CD4-positive, alpha-beta T cell (primary cell): ENCODE measurements at places on chromosomes 12 and 14.

DNA sequence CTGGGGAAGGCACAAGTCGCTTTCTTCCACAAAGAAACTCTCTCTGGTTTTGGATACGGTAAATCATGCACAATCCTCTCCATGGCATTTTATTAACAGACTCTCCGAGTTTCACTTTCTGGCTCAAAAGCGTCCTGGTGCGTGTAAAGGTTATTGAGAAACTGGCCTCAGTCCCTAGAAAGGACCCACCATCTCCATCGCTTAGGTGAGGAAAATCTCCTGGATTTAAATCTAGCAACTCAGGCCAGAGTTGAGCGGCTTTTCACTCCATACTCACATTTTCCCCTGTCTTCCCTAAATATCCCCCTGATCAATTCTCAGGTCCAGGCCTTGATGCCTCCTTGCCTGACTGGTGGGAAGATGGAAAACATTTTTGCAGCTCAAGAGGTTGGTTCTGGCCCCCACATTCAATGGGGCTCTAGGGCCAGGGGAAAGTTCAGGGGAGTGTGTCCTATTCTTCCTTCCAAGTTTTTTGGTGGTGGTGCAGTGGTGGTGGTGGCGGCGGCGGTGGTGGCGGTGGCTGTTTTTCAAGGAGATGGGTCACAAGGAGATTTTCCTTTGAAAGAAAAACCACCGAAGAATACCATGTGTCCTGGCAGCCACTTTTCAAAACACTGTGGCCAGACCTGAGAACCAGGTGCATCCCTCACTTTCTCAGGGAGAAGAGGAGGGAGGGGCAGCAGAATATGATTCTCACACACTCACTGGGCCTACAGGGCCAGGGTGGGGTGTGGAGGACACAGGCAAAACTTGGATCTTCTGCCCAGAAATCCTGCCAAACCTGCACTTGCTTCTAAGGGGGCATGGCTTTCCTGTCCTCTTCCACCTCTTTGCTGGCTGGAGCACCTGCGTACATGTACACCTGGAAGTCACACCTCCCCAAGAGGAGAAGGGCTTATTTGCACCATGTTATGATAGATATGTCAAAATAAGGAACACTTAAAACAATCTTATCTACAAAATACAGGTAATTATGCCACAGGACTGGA, 46.7 kb upstream of the PNMA1 start:
- DNase-seq, result no peak
- H3K27me3 ChIP-seq, result no peaks in the 10 kb centered on the region
- H3K4me1 ChIP-seq, result peaks cover 82% of the 10 kb centered on the region
- H3K4me3 ChIP-seq, result peak overlapping the region; percentile 63
- H3K36me3 ChIP-seq, result peaks cover 8% of the 10 kb centered on the region

- peak overlapping the region; percentile 93 for H3K4me3 ChIP-seq
- peaks cover 26% of the 10 kb centered on the region for H3K4me1 ChIP-seq
- DNase-seq, result no peak
- H3K27ac ChIP-seq, result no peak overlapping the region
These were observed 1.5 kb downstream of the CORO1C start for GRCh38 chr12:108729612-108730364.

DNA sequence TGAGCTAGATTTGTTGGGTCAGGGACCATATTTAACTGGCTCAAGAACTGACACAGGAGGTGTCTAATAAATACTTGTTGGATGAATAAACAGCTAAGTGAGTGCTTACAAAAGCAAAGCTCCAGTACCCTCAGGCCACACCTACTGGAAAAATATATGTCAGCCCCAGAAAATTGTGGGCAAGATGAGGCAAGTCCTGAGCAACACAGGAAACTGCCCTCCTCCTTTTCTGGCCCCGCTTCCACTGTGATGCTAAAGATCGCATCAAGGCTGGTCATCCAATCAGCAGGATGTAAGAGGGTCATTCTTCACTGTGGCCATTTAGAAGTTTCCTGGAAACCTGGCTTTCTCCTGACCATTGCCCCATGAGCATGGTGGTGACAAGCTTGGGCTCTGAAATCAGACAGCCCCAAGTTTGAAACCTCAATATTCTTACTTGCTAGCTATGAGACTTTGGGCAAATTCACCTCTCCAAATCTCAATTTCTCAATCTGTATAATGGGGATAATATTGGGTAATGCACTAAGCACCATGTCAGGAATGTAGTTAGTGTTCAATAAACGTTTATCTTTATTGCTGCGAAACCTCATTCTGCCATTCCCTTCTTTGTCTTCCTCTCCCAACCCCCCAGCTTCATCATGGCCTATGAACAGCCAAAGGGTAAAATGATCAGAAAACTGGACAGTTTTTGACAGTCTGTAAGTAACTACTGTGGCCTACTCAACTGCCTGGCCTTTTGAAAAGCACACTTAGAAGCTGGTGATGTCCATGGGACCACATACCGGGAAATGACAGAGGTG, 139.3 kb upstream of the PZP start:
- no peaks in the 10 kb centered on the region for H3K36me3 ChIP-seq
- H3K27me3 ChIP-seq, result no peaks in the 10 kb centered on the region
- H3K4me1 ChIP-seq, result peaks cover 3% of the 10 kb centered on the region
- no peak overlapping the region for H3K27ac ChIP-seq

GRCh38 chr12:49296836-49297694, 2.1 kb downstream of the PRPH start:
- peak overlapping the region; percentile 33 for H3K4me3 ChIP-seq
- H3K27ac ChIP-seq, result no peak overlapping the region
- H3K27me3 ChIP-seq, result peaks cover 48% of the 10 kb centered on the region

- no peak overlapping the region for H3K27ac ChIP-seq
- H3K36me3 ChIP-seq, result no peaks in the 10 kb centered on the region
- no peaks in the 10 kb centered on the region for H3K27me3 ChIP-seq
- no peaks in the 10 kb centered on the region for H3K4me1 ChIP-seq
- no peak overlapping the region for H3K4me3 ChIP-seq
- DNase-seq, result no peak
These were observed 905.3 kb upstream of the MDGA2 start for GRCh38 chr14:48580692-48581091.

GRCh38 chr12:122844366-122844971, 9.2 kb downstream of the HIP1R start:
- H3K4me3 ChIP-seq, result no peak overlapping the region
- DNase-seq, result no peak
- H3K27me3 ChIP-seq, result no peaks in the 10 kb centered on the region
- no peak overlapping the region for H3K27ac ChIP-seq
- peaks cover 3% of the 10 kb centered on the region for H3K4me1 ChIP-seq
- peaks cover 23% of the 10 kb centered on the region for H3K36me3 ChIP-seq

DNA sequence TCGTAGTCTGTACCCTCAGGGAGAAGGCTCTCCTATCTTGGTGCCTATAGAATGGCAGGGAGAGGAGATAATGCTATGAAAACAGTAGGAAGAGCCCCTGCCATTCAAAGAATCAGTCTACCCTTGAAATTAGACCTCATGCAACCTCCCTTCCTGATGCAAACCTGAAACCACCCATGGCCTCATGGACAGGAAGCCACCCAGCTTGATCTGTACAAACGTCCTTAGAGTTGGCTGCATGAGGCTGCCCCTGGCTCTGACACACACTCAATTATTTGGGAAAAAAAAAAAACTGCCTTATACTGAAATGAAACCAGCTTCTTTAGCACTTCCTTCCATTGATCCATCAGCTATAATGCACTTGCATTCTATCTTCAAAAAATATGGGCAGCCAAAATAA, 116.6 kb upstream of the BCL2L14 start:
- no peak for DNase-seq
- H3K4me3 ChIP-seq, result no peak overlapping the region
- H3K27ac ChIP-seq, result no peak overlapping the region
- H3K4me1 ChIP-seq, result peaks cover 12% of the 10 kb centered on the region
- H3K27me3 ChIP-seq, result no peaks in the 10 kb centered on the region
- H3K36me3 ChIP-seq, result no peaks in the 10 kb centered on the region

GRCh38 chr14:63155511-63156185, 48.6 kb upstream of the RHOJ start:
- no peaks in the 10 kb centered on the region for H3K27me3 ChIP-seq
- H3K4me3 ChIP-seq, result no peak overlapping the region
- no peaks in the 10 kb centered on the region for H3K4me1 ChIP-seq
- H3K27ac ChIP-seq, result no peak overlapping the region

- H3K4me3 ChIP-seq, result no peak overlapping the region
- no peak overlapping the region for H3K27ac ChIP-seq
- H3K4me1 ChIP-seq, result no peaks in the 10 kb centered on the region
- H3K27me3 ChIP-seq, result no peaks in the 10 kb centered on the region
- no peak for DNase-seq
These were observed 598.8 kb downstream of the SLC16A7 start for GRCh38 chr12:60194678-60195077.

- H3K27me3 ChIP-seq, result no peaks in the 10 kb centered on the region
- H3K4me1 ChIP-seq, result peaks cover 4% of the 10 kb centered on the region
- H3K4me3 ChIP-seq, result no peak overlapping the region
- no peak overlapping the region for H3K27ac ChIP-seq
- H3K36me3 ChIP-seq, result no peaks in the 10 kb centered on the region
- DNase-seq, result no peak
These were observed 144.4 kb downstream of the SCARB1 start for GRCh38 chr12:124719231-124719630.

DNA sequence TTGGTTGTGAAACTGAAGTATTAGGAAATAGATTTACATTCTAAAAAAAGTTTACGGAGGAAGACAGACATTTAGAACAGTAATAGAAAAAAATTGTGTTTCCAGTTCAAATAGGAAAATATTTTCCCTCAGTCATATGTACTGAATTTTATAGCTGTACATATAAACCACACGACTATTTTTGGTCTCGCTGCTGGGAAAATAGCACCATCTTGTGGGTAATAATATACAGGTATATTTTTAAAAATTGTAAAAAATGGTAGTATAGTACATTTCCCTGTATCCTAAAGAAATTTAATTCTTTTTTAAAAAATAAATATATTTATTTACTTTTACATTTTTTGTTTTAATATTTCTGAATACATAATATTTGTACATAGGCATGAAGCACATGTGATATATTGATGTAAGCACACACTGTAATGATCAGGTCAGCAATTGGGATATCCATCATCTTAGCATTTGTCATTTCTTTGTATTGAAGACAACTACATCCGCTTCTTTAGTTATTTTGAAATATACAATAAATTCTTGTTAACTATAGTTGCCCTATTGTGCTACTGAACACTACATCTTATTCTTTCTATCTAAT, 168.6 kb downstream of the ALX1 start:
- no peaks in the 10 kb centered on the region for H3K4me1 ChIP-seq
- no peaks in the 10 kb centered on the region for H3K27me3 ChIP-seq
- no peaks in the 10 kb centered on the region for H3K36me3 ChIP-seq
- H3K4me3 ChIP-seq, result no peak overlapping the region

GRCh38 chr12:13195785-13196129, 769 bp upstream of the EMP1 start:
- no peaks in the 10 kb centered on the region for H3K27me3 ChIP-seq
- no peaks in the 10 kb centered on the region for H3K36me3 ChIP-seq
- H3K4me3 ChIP-seq, result no peak overlapping the region

DNA sequence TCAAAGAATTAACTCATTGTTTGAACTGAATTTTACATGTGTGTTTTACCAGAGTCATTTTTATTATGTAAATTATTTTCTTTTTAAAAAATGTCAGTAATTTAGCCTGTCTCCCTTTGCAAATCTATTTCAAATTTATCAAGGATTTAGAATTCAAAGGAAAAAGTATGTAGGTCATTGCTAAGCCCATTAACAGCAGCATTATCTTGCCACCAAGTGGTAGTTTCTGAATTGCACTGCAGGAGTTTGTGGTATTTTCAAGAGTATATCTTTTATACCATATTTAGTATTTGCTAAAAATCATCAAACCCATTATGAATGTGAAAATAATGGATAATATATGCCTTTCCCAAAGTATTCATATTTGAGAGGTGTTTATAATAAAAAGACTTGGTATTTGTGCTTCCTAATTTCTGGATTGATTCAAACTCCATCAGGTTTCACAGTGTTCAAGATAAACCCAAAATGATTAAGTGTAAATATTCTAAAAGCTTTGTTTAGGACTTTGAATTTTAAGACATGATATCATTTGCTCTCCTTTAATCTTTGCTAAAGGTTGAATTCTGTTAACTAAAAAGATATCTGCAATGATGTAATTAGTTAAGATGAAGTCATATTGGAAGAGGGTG, 711.4 kb downstream of the FSCB start:
- no peak overlapping the region for H3K27ac ChIP-seq
- H3K4me3 ChIP-seq, result no peak overlapping the region
- H3K4me1 ChIP-seq, result no peaks in the 10 kb centered on the region
- H3K27me3 ChIP-seq, result no peaks in the 10 kb centered on the region
- no peaks in the 10 kb centered on the region for H3K36me3 ChIP-seq

DNA sequence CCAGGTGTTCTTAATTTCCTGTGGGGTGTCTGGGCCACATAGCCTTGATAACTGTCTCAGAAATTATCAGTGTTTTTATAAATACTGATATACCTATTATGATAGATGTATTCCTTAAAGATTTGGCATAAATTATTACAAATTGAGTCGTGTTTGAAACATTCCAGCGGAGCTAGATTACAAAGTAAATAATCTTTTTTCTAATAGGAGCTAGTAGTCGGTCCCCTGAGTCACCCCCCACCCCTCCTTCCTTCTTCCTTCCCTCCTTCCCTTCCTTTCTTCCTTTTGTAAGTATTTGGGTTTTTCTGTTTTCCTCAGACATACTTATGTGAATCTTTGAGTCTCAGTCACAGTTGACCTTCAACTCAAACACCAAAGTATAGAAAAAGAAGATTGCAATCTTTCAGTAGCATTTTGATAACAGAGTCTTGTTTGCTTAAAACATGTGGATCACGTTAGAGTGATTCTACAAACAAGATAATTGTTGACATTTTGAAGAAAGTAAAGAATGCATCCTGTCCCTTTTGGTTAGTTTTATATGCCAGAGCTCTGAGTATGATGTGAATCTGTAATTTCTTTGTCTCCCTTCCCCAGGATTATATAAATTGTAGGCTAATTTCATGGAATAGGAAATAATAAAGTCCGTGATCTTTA, 264.0 kb downstream of the FUT8 start:
- no peak overlapping the region for H3K4me3 ChIP-seq
- H3K27me3 ChIP-seq, result no peaks in the 10 kb centered on the region
- H3K4me1 ChIP-seq, result no peaks in the 10 kb centered on the region
- H3K27ac ChIP-seq, result no peak overlapping the region
- no peak for DNase-seq

- no peak overlapping the region for H3K4me3 ChIP-seq
- H3K27ac ChIP-seq, result no peak overlapping the region
- DNase-seq, result no peak
- peaks cover 25% of the 10 kb centered on the region for H3K4me1 ChIP-seq
- H3K27me3 ChIP-seq, result no peaks in the 10 kb centered on the region
- H3K36me3 ChIP-seq, result no peaks in the 10 kb centered on the region
These were observed 239.0 kb upstream of the ATP2B1 start for GRCh38 chr12:89947437-89948270.

GRCh38 chr12:1220127-1221092, 229.4 kb downstream of the ERC1 start:
- no peaks in the 10 kb centered on the region for H3K27me3 ChIP-seq
- no peak for DNase-seq
- H3K4me3 ChIP-seq, result no peak overlapping the region
- no peaks in the 10 kb centered on the region for H3K4me1 ChIP-seq

- H3K27ac ChIP-seq, result no peak overlapping the region
- H3K27me3 ChIP-seq, result no peaks in the 10 kb centered on the region
- no peaks in the 10 kb centered on the region for H3K4me1 ChIP-seq
- H3K4me3 ChIP-seq, result no peak overlapping the region
- peaks cover 46% of the 10 kb centered on the region for H3K36me3 ChIP-seq
These were observed 13.4 kb upstream of the CELA1 start for GRCh38 chr12:51359851-51360250.

- H3K4me1 ChIP-seq, result no peaks in the 10 kb centered on the region
- DNase-seq, result no peak
- H3K27ac ChIP-seq, result no peak overlapping the region
- no peak overlapping the region for H3K4me3 ChIP-seq
- no peaks in the 10 kb centered on the region for H3K27me3 ChIP-seq
These were observed 72.2 kb downstream of the ST8SIA1 start for GRCh38 chr12:22262309-22262708.
